ENCODE measurements at places on chromosomes 4 and X.

DNA sequence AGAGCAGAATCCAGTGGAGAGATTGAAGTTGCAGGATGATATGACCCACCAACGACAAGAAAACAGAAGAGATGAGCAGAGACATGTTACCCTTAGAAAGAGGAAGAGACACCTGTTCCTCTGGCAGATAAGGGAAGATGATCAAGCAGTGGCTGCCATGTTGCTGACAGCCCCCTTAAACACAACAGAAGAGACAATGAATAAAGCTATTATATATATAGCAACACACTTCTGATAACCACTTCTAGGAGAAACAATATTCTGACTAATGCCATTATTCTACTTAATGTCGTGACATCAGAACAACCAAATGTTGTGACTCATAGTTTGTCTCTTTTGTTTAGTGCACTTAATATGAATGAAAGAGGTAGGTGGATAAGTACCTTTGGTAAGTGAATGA lies 44.9 kb downstream of the SH3RF1 start:
- DNase-seq, result no peak

GRCh38 chr4:56468097-56468422 lies 643 bp downstream of the SRP72 start:
- DNase-seq, result no peak

GRCh38 chrX:10168226-10168625 lies 11.5 kb downstream of the CLCN4 start:
- no peak for DNase-seq

DNA sequence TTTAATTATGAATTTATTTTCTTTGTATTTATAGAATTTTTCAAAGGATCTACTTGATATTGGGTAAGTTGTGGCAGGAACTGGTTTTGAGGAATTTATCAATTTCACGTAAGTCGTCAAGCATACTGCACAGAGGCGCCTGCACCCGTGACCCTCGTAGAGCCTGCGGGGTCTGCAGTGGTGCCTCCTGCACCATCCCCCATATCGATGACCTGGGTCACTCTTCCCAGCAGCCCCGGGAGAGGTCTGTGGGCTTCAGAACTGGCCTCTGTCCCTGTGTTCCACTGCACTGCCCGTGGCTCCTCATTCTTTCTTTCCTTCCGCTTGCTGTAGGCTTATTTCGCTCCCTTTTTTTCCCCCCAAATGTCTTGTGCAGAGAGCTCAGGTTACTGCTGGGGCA lies 31.5 kb upstream of the CPLX1 start:
- no peak for DNase-seq

DNA sequence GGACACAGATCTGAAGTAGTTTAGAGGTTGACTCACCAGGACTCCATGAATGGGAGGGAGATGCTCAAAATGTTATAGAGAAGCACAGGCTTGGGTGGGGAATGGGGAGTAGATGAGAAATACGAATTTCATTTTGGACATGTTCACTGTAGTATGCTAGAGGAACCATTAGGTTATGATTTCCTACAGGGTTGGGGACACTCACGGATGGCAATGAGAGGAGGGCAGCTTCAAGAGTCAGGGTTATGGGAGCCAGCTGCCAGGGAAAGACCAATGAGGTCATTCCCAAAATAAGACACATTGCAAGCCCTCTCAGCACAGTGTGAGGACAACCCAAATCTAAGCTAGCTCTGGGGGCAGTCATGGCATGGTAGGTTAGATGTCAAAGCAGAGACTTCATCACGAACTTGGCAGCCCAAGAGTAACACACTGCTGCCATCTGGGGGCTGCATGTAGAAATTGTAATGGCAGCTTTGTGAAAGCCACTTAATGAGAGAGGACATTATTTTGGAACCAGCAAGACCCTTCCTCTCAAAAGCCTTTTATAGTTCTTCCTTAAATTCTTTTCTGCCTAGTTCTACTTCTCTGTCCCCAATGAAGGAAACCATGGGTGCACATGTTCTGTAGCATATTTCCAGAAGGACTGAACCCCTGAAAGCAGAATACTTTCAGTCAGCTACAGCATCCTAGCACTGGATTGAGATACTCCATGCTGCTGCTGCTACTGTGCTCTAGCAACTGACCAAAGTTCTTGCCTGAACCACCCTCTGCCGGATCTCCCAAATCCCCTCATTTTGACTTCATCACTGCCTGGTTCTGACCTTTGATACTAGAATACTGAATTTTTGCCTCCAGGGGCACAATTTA lies 16.2 kb upstream of the ZCCHC12 start:
- DNase-seq, result peak; percentile 12

DNA sequence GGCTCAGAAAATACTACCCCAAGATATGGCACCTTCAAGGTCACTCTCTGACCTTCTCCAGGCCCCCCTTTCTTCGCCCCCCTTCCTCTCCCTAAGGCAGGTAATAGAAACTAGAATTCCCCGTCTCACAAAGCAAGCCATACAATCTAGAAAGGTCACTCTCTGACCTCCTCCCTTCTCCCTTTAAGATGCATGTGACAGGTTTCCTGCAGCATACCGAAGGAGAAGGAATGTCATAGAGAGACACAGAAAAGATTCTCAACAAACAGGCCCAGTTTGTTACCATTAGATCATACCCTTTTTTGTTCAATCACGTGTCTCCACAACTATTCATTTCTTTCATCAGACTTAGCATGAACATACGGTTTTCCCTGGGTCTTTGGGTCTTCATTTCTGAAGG lies 51.2 kb upstream of the RBMXL3 start:
- DNase-seq, result no peak

DNA sequence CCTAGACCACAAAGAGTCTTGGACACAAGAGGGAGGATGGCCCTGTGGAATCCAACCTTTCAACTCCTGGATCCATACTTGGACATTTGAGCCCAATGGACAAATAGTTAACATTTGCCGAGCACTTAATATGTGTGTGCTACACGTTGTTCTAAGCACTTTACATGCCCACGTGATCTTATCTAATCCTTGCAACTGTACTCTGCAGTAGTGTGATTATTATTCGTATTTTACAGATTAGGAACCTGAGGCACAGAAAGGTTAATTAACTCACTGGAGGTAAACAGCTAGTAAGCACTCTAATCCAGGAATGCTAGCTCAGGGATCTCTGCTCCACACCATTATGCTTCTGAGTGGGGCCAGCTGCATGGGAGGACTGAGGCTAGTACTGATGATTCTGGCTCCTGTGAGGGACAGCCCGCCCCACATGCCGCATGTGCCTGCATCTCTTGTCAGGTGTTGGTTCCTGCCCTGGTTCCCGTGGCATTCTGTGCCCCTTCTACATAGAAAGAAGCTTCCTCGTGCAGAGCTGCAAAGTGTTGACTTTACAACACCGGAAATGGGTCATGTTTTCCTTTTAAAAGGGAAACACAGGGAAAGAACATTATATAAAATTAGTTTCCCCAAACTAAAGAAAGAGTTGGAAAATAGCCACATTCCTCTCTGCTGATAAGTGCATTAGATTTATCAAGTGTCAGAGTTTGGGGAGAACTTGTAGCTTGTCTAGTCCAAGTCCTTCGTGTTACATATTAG lies 34.8 kb downstream of the PLAC1 start:
- no peak for DNase-seq

- DNase-seq, result no peak
These were observed 7.2 kb downstream of the FAM53A start for GRCh38 chr4:1676605-1677525.

DNA sequence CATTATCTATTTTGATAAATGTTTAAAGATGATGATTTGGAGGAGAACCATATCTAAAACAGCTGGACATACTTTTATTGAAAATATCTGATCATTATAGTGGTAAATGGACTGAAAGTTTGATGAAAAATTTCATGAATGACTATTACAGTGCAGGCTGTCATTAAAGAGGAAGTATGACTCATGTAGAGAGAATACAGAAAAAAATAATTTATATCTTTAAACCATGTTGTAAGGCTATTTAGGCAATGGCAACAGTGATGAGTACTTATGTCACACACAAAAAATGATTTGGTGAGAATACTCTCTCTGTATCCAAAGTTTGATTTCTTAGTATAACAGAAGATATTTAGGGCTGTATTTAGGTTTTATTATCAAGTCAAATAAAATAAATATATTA lies 3.9 kb upstream of the GLRB start:
- DNase-seq, result no peak

- no peak for DNase-seq
These were observed 28.1 kb upstream of the HS6ST2 start for GRCh38 chrX:132986556-132986955.

DNA sequence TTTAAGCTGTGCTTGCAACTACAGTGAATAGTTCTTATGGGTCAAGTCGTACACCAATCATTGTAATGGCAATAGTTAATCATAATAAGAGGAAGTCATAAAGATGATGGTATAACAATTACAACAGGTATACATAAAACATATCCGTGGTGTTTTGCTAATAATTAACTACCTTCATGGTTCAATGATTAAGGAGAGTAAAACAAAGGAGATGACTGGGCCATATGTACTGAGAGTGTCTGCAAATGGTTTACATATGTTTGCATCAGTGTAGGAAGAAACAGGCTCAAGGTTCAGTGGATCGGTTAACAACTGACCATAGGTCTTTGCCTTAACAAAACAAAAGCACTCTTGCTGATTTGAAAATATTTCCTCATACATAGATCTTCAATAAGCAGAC lies 253.0 kb downstream of the COX7B2 start:
- DNase-seq, result no peak

- DNase-seq, result no peak
These were observed 4.8 kb downstream of the SMIM43 start for GRCh38 chr4:121760205-121760604.

DNA sequence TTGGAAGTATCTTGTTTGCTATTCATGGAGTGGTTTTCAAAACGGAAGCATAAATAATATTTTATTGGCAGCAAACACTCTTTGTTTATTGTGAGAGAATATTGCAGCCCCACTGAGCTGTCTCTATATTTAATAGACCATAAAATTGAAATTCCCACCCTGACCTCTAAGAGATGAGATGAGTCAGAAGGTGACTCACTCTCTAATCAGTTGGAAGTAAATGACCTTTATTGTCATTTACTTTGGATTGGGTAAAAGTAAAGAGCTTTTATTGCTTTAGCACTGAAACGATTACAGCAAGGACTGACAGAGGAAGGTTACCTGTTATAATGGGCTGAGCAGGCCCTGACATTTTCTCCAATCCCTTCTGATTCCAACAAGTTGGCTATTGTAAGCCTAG lies 55.0 kb downstream of the SYTL5 start:
- DNase-seq, result no peak

DNA sequence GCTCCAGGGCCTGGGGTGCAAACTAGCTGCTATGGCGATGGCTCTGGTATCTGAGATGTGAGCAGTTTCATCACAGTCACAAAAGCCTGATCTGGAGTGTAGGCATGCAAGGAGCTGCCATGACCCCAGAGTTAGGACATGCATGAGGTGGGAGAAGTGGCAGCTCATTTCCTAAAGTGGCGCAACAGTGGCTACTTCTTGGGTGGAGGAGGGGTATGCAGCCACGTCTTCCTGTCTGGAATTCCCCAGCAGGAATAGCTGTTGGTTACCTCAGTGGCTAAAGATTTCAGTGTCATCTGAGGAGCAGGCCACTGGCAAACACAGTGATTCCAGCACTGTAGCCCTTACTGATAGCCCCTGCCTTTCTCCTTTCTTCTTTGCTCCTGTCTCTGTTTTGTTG lies 1382.5 kb downstream of the C4orf33 start:
- no peak for DNase-seq
